CD4-positive, alpha-beta T cell treated with Interleukin-6 for 4 hours (primary cell): ENCODE measurements at places on chromosomes 4 and X.

GRCh38 chr4:14719053-14719452 is 283.2 kb upstream of the CPEB2 start:
- DNase-seq, result no peak

DNA sequence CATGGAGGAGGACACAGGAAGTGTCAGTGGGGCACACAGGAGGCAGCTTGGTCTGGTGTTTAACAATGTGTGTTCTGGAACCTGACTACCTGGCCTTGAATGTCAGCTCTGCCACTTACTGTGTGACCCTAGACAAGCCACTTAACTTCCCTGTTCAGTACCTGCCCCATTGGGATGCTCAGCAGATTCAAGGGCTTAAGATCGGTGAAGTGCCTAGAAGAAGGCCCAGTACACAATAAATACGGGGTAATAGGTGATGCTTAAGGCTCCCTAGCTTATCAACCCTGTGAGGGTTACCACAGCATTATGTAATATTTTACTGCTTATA is 1.6 kb upstream of the CHIC2 start:
- no peak for DNase-seq

- no peak for DNase-seq
Observed at GRCh38 chrX:153778684-153779101, 2.1 kb upstream of the SRPK3 start.

DNA sequence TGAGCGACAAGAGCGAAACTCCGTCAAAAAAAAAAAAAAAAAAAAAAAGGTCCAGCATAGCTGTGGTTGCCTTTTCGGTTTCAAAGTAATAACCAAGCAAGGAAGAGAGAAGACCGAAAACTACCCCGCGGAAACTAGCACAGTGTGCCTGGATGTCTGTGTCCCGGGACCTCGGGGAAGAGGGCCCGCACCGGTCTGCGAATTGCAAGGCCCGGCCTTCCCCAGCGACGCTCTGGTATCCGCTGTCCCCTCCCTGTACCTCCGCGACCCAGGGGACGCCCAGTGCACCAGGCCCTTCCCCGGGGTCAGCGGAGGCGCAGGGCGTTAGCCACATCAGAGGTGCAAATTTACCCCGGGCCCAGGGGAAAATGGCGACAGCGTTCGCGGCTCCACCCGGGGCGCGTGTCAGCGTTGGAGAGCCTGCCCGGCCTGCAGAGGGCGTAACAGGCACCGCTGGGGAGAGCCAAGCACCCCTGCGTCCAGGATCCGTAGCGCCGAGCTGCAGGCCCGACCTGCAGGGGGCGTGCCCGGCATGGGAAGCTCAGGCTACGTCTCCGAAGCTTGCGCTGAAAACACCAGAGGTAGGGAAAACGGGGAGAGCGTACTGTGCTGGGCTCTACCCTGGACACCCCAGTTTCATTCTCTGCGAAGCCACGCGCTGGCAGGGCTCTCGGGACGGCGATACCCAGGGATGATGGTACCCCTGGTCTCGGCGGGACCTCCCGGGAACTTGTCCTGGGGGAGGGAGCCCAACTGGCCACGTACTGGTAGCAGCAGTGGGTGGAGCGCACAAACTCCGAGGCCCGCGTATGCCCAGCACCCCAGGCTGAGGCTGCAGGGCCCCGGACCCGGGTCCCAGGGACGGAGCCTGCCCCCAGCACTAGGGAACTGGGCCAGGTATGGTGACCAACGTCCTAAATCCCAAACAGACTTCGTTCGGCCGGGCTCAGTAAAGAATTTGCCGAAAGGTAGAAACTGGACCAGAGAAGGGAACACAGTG is 16.2 kb downstream of the NKX6-1 start:
- DNase-seq, result no peak

DNA sequence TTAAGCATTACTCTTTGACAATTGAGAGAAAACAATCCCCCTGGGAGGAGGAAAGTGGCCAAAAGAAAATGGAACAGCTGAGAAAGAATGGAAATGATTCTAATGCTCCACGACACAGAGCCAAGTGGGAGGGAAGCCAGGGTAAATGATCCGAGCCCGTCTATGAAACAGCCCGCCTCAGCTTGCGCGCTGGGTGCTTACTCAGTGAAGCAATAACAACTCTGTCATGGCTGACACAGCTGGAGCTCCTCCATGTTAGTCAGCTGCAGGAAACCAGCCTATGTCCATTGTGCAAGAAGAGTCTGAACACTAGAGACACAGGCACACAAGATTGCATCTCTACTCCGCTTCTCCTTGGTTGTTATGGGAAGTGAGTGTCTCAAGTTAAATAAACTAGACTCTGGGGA is 19.3 kb downstream of the NOA1 start:
- no peak for DNase-seq

GRCh38 chrX:113274345-113274744 is 433.7 kb upstream of the AMOT start:
- no peak for DNase-seq

DNA sequence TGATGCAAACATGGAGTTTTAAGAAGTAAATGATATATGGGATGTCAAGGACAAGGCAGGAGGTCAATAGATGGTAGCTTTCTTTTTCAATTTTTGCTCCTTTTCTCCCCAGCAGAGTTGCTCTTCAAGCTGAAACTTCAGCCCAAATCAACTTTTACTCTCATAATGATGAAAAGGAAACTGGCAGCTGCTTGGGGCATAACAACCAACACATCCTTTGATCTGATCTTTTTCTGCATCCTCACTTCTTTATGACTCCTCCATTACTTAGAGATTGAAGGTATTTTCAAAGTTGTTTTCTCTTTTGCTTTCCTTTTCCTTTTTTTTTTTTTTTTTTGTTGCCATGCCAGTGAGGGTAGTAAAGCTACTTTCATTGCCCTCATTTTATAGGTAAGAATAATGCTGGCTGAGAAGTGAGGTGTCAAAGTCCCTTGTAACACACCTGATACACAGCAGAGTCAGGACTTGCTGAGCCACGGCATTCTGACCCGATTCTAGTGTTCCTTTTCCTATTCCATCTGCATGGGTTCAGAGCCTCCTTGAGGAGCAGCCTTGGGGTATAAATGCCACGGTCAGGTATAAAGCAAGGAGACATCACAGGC is 26.9 kb downstream of the SLC2A9 start:
- DNase-seq, result no peak

DNA sequence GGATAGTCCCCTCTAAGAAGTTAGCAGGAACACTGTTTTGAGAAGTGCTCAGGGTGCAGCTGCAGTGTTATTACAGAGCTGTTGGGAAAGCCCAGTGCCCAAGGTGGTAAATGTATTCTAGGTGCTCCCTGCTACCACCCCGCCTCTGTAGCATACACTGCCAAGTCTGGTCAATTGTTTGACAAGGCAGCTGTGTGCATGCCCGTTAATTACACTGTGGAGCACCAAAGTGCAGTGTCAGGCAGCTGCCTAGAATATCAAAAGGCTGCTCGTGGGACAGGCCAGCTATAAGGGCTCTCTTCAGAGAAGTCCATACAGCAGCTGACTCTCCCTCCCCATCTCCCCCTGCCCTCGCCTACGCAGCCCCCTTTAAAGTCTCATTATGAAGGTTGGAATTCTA is 99.9 kb upstream of the KLHL13 start:
- DNase-seq, result no peak
